ENCODE measurements at places on chromosomes 3 and 15.

GRCh38 chr3:152026033-152026556 lies 152.7 kb downstream of the SUCNR1 start:
- peak; percentile 87 for DNase-seq

- no peak for DNase-seq
Observed at GRCh38 chr3:69200384-69201068, 78.1 kb upstream of the LMOD3 start.

DNA sequence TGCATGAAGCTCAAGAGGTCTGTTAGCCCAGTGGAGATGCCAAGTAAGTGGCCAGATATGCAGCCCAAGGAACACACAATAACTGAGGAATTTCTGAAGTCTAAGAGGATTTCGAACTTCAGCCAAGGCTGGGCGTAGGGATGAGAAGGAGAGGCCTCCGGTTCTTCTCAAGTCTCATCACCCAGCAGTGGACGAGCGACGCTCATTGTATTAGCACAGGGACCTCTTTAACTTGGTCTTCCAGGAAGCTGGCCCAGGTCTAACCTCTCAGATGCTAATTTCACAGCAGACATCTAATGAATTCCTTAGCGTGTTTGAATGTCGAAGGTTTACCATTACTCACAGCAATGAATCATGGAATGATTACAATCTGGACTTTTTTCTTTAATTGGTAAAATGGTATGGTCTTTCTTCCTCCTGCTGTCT lies 85.0 kb downstream of the HES1 start:
- DNase-seq = no peak

DNA sequence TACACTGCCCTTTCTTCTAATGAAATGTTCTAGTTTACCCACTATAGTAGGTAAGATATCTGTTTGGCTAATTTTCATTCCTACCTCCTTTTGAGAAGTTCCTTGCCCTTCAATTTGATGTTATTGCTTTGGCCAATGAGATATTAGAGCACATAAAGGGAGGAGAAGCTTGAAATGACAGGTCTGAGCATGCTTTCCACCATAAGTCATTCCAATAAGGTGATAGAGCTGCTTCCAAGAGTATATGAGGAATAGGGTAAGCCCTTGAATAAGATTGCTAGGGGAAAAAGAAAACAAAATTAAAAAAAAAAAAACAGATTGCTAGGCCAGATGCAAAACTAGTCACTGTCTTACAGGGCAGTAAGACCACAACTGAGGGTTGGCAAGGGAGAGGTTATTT lies 78.9 kb upstream of the TRIM42 start:
- no peak for DNase-seq

DNA sequence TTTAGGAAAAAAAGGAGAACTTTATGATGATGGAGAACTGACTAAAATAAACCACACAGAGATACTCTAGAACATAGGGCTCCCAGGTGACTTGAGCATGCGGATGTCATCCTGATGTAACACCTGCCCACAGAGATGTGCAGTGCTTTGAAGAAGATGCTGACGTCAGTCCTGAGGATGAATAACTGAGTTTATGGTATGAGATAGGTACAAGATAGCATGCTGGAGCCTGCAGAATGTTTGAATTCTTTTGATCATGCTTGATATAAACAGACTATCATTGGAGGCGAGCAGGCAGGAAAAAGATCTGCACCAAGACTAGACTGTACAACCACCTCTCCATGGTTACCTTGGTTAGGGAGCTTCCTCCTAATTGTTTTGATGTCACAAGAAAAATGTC lies 12.4 kb downstream of the CCR4 start:
- no peak for DNase-seq

GRCh38 chr3:36362973-36363372 lies 17.3 kb upstream of the STAC start:
- peak; percentile 82 for DNase-seq

DNA sequence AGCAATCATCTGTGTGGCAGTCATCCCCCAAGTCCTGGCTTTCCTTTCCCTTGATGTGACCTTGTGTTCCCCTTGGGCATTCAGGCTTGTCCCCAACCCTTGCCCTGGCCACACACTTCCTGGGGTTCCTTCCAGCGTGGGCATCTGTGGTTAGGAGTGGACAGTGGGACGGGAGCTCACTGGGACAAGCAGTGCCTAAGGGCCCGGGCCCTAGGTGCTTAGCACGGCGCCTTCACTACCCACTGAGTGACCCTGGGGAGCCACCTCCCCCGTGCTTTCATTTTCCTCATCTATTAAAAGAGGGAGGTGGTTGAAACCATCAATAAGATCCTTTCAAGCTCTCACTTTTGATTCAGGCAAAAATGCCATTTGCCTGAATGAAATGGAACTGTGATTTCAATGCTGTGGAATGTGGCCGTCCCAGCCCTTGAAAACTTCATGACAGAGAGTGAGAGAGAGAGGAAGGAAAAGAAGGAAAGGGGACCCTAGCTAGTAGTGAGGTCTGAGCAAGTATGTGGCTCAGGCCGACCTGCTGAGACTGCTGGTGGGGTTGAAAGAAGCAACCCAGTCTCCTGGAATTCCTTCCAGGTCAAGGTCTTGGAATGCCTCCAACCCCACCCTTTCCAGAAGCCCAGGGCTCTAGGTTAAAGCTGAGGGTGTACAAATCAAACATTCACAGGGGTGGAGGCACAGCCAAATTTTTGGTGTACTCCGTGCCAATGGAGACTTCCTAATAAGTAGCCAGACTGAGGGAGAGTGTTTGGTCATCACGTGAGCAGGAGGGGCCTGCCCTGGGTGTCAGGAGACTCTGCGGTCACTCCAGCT lies 302.9 kb downstream of the TLE3 start:
- DNase-seq = peak; percentile 53

DNA sequence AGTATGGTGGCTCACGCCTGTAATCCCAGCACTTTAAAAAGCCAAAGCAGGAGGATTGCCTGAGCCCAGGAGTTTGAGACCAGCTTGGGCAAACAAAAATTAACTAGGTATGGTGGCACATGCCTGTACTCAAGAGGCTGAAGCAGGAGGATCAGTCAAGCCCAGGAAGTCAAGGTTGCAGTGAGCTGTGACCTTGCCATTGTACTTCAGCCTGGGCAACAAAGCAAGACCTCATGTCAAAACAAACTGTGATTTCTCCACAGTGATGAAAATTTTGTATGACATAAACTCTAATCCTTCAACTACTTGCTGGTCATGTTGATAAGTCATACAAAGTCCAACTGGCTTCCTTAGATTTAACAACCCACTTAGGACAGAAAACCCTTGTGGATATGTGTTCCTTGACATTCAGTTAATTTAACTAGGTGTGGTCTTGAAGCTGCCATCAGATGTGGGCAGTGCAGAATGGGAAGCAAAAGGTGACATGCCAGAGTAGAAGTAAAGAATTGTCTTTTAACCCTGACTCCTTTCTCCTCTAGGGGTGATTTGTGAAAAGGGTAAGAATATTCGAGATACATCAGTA lies 263.3 kb downstream of the PTPRG start:
- DNase-seq = no peak

DNA sequence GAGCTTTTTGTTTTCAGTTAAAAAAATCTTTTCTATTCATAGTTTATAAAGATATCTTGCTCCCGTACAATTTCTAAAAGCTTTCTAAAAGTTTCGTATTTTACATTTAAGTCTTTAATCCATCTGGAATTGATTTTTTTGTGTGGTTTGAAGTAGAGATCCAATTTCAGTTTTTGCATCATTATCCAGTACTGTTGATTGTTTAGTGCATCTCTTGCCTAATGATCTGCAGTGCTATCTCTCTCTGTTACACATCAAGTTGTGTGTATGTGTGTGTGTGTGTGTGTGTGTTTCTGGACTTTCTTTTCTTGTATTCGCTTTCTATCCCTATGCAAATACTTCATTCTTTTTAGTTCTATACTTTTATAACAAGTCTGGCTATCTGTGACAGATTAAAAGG lies 605.8 kb upstream of the DPPA4 start:
- no peak for DNase-seq

GRCh38 chr3:76345878-76346277 lies 560.5 kb upstream of the ZNF717 start:
- DNase-seq = no peak

GRCh38 chr3:3893590-3893989 lies 94.4 kb downstream of the LRRN1 start:
- DNase-seq = no peak

- no peak for DNase-seq
Observed at GRCh38 chr3:178494386-178494785, 41.9 kb upstream of the KCNMB2 start.

DNA sequence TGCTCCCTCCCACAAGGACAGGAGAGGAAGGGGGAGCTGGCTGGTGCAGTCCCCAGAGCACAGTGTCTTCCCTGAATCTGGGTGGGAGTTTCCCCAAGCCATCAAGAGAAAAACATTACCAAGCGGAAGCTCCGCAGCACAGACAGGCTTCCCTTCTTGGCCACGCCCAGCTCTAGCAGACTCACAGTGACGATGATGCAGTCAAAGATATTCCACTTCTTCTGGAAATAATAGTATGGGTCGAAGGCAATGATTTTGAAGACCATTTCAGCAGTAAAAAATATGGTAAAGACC lies 76.7 kb downstream of the SCN10A start:
- no peak for DNase-seq

- DNase-seq = no peak
Observed at GRCh38 chr15:77037388-77038209, 33.3 kb downstream of the TSPAN3 start.

DNA sequence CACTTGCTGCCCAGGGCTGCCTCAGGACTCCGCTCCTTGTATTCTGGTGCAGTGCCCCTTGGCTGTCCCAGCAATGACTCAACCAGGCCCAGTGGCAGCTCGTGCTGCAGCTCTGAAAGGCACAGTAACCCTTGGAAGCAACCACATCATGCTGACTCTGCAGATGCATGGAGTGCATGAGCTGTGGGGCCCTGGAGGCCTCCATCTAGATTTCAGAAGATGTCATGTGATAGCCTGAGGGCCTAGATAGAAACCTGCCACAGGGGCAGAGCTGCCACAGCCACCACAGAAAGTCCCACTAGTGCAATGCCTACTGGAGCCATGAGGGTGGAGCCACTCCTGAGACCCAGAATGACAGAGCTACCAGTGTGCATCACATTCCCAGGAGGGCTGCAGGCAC lies 117.1 kb upstream of the SMAD3 start:
- DNase-seq = peak; percentile 20

GRCh38 chr3:151002003-151002981 lies 29.8 kb upstream of the CLRN1 start:
- no peak for DNase-seq

DNA sequence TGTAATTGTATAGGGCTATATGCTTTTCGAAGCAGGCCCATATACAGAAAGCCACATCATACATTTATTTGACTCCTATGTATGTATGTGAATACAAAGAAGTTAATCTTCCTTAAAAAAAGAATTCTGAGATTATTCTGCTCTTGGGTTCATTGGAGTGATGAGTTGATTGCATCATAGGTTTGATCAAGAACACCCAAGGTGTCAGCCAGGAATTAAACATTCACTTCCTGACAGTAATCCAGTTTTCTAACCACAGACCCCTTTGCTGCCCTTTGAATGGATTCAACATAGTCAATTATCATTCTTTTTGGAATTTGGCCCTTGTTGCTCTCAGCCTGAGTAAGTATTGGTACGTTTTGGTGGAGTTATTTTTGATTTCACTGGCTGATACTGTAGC lies 225.6 kb downstream of the CACNA2D3 start:
- DNase-seq = no peak

- DNase-seq = no peak
Observed at GRCh38 chr15:87741350-87741749, 515.2 kb downstream of the NTRK3 start.

GRCh38 chr3:71771126-71771525 lies 13.8 kb downstream of the PROK2 start:
- no peak for DNase-seq

DNA sequence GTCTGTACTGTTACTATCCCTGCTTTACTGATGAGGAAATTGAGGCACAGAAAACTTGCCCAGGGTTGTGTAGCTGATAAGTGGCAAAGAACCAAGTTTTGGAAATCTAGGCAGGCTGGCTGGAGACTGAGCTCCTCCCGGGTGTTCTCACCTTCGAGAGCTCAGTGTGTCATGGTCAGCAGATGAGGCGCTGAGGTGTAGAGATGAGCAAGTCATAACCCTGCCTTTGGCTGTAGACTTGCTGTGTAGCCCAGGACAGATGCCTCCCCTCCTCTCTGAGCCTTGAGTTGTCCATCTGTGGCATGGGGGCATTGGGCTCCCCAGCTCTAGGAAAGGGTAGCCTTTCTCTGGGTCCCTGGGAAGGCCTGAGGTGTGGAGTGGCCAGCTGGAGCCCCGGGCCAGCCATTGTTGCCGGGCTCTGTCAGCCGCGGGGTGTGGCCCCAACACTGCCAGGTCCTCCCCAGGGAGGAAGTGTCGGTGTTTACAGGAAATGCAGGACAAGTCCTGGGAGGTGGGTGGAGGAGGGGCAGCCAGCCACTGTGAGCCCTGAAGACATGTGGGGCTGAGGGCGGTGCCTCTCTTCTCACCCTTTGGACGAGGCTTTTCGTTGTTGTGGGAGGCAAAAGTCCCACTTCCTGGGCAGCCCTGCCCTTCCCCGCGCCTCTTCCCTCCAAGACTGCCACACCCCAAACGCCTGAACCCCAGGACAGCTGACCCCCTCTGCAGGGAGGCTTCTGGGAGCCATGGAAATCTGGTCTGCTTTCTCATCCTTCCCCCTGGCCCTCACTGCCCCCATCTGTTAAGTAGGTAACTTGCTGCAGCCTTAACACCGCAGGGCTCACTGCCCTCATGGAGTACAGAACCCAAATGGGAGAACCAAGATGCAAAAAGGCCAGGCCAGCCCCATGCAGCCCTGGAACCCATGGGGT lies 29.1 kb downstream of the FGD5 start:
- DNase-seq = no peak

DNA sequence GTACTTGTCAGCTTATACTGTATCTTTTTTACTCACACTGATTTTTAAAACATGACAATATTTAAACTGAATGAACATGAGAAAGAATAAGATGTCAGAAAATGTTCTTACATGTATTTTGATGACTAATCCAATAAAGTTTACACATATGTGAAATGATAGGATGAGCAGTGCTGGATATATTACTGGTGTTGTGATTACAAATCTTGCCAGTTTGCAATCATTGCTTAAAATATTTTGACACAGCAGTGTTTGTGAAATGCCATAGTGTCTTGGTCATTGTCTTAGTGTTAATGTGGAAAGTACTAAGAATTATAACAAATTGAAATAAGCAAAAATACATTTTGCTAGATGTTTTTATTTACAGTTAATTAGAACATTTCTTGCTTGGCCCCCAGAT lies 118.7 kb upstream of the MLF1 start:
- no peak for DNase-seq

Measured in HS-27A (cell line).